ENCODE measurements at places on chromosomes 1 and 21.

DNA sequence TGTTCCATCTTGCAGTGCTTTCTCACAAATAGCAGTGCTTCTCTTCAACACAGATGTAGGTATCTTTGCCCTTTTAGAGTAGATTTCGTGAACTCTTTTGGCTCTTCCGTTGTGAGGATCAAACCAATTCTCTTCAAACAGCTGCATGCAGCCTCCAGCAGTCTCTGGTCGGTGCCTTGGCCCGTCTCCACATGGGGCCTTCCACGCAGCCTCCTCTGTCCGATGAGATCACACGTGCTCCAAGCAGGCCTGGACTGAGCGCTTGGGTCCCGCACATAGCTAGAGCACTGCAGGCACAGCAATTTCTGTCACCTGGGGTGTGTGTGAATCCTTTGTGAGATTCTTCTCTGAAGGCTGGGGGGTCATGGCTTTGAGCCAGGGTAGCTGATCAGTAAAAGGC, 82.8 kb upstream of the KCNE2 start:
- DNase-seq: no peak

GRCh38 chr1:214492401-214493075, 58.9 kb downstream of the PTPN14 start:
- no peak for DNase-seq

DNA sequence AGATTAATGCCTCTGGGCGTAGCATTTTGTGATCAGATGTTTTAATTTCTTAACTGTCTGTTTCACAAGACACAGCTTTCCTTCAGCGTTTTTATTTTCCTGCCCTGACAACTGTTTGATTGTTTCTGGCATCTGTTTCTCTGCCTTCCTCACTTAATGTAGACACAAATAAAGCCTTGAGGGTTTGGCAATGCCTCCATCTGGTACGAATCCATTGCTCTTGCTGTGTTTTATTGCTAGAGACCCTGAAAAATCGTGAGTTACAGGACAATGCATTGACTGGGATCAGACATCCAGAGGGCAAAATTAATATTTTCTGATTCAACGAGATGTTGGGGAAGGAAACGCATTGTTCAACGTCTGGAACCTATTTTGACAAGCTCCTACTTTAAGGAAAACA, 363.5 kb downstream of the MRPL39 start:
- no peak for DNase-seq

DNA sequence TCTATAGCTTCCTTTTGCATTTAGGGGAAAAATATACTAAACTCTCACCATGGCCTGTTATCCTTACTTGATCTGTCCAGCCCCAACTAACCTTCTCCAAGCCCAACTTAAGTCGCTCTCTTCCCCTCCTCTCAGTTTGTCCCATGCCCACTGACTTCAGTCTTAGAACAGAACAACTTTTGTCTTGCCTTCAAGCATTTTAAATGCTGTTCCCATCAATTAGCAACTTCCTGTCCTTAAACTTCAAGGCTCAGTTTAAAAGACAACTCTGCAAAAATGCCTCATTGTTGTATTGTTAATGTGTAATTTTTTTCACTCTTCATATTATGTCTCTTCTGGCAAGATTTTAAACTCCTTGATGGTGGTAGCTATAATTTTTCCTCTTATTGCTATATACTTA, 526.9 kb downstream of the NEGR1 start:
- DNase-seq: no peak

- DNase-seq: no peak
These were observed 117.7 kb upstream of the SLC44A3 start for GRCh38 chr1:94702442-94702815.

GRCh38 chr1:39258146-39258924, 53.8 kb downstream of the MACF1 start:
- DNase-seq: peak; percentile 81

DNA sequence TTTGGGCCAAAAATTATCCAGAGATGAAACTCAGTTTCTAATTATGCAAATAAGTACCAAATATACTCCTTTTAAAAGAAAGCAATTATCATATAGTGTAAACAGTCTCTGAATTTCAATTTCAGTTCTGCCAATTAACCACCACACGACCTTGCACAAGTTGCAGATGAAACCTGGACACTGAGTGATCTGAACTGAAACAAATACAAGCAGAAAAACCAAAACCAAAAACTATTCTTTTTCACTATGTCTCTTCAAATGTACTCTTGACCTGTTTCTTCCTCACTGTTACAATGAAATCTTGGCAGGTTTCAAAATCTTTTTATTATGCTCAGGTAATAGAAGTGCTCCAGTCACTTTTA, 79.2 kb downstream of the TYW3 start:
- DNase-seq: no peak

- no peak for DNase-seq
These were observed 2.9 kb downstream of the PAX7 start for GRCh38 chr1:18633422-18634155.

DNA sequence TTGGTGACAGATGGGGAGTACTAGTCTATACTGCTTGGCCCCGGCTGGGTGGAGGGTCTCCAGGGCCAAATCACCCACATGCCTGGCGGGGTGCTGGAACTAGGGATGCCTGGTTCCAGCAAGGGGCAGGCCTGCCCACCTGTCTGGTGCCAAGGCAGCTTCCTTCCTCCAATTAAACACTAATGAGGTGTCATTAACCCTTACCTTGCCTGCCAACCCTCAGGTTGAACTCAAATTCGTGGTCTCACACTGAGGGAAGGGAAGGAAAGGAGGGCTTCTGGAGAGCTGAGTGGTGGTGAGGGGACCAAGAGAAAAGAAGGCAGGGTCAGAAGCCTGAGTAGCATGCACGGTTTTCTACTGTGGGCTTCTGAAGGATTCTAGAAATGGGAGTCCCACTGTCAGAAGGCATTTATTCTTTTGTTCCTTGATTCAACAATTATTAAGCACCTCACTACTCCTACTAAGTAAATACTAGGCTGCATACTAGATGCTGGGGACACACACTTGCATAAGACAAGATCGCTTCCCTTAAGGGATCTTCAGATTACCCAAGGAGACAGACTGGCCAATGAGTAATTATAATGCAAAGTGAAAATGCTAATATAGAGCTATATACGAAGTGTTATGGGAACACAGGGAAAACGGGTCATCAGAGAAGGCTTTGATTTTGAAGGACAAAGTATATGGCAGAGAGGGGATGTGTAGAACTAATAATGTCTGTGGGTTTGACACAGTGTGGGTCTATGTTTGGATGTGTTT, 5.9 kb upstream of the EFNA3 start:
- no peak for DNase-seq

- peak; percentile 59 for DNase-seq
These were observed 4.9 kb downstream of the CGN start for GRCh38 chr1:151516031-151516511.

- no peak for DNase-seq
These were observed 36.6 kb downstream of the DMRTB1 start for GRCh38 chr1:53495633-53496345.

GRCh38 chr1:244451951-244452795, 464 bp upstream of the ADSS2 start:
- DNase-seq: peak; percentile 98

DNA sequence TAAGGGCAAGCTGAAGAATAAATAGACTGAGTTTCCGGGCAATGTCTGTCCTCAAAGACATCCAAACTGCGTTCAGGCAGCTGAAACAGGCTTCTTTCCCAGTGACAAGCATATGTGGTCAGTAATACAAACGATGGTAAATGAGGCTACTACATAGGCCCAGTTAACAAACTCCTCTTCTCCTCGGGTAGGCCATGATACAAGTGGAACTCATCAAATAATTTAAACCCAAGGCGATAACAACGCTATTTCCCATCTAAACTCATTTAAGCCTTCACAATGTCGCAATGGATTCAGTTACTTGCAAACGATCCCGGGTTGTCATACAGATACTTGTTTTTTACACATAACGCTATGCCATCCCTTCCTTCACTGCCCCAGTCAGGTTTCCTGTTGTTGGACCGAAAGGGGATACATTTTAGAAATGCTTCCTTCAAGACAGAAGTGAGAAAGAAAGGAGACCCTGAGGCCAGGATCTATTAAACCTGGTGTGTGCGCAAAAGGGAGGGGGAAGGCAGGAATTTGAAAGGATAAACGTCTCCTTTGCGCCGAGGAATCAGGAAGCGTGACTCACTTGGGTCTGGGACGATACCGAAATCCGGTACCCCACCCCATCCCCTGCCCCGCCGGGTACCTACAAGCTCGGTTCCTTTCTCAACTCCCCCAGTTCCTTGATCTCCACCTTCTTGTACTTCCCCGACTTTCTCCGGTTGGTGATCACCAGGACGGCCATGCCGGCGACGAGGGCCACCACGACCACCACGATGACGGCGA, 1.3 kb downstream of the TACSTD2 start:
- no peak for DNase-seq

- no peak for DNase-seq
These were observed 257.2 kb downstream of the TTLL7 start for GRCh38 chr1:83741770-83742169.

DNA sequence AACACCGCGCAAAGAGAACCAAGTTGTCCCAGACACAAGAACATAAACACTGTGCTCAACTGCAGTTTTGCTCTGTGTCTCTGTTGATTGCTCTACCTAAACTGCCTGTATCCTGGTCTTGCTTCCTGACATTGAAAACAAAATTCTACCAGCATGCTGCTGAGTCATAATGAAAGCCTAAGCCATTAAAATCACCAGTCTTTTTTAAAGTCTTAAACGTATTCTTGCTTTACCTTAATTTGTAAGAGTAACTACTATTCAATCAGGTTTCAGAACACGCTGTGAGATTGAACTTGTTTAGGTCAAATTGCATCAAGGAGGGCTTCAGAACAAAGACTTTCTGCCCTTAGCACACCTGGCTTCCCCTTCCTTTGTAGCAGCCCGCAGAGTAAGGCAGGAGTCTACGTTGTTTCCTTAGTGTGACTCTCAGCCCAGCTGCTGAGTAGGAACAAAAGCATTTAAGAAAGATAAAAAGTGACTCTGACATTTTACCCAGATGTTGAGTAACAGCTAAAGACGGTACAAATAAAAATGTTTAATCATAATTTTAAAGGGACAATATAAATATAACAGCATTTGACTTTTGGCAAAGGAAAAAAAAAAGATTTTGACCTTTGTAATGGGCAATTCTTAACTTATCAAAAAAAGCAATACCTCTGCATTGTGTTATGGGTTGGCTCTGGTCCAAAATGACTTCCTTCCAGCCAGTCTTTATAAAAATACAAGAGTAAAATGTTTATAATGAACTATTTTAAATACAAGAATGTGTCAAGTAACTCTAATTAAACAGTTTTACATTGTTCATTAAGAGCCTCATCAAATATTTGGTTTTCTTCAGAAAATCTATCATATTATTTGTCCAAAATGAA, 186.9 kb upstream of the ADGRL4 start:
- peak; percentile 49 for DNase-seq

DNA sequence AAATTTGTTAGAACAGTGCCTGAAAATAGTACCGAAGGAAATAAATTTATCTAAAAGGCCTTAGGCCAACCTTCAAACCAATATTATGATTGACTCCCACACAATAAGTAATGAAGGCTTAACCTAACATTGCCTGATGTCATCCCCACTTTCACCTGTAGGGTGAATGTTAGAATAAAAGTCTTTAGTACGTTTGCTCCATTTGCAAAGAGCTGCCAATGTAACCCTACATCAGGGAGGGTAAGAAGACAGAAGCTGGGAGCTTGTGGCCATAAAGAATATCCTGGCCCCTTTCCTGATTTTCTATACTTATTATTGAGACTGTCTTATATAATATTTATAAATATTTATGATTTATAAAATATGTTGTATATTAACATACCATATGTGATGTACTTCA, 661.8 kb upstream of the CXADR start:
- no peak for DNase-seq

- DNase-seq: no peak
These were observed 139.4 kb downstream of the EDEM3 start for GRCh38 chr1:184615301-184615700.

- DNase-seq: no peak
These were observed 164.3 kb downstream of the DHRS3 start for GRCh38 chr1:12453400-12454343.

DNA sequence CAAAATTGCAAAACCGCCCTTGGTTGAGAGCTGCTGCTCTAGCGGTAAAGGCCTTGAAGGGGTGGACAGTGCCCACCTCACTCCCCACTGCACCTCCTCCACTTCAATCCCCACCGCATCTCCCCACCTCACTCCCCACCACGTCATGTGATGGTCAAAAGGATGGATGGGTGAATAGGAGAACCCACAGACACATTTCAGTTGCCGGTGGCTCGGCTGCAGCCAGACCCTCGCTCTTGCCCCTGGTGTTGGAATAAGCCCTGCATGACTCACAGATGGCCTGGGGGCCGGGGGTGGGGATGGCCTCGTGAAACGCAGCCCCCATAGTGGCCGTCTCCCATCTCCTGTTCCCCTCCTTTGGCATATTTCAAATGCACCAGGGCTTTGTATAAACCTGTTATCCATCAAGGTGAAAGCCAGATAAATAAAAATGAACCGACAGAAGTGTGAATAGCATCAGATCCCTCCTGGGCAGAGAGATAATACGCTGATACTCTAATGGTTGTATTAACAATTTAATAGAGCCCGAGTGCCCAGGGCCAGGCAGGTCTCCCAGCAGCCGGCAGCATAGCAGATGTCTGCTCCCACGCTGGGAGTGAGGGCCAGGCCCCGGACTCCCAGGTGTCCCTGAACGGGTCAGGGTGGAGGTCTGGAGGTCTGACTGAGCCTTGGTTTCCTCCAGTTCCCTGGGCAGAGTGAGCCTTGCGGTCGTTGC, 300.3 kb downstream of the NPHP4 start:
- no peak for DNase-seq

- DNase-seq: peak; percentile 11
These were observed 103.7 kb downstream of the NCAM2 start for GRCh38 chr21:21101911-21102310.

- DNase-seq: peak; percentile 4
These were observed 81.7 kb downstream of the AXDND1 start for GRCh38 chr1:179447489-179447888.

- DNase-seq: no peak
These were observed 95.4 kb downstream of the LPAR3 start for GRCh38 chr1:84797603-84798002.

- no peak for DNase-seq
These were observed 274.0 kb upstream of the KIAA0040 start for GRCh38 chr1:175466556-175466955.
